ENCODE measurements at places on chromosomes 16 and 17.

DNA sequence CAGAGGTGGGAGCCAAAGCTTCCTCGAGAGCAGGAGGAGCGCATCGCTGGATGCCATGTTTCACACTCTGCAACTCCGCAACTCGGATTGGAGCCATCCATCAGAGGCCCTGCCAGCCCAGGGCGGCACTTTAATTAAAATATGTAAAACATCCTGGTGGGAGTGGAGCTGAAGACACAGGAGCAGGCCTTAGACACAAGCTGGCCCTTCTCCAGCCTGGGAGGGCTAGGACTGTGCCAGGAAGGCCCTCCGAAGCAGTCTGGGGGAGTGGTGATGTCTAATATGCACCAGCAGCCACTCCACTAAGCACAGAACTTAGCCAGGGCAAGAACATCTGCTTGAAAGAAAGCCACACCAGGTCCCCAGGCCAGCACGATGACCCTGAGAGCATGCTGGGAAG lies 5.8 kb upstream of the CCDC182 start:
- no peak for DNase-seq

GRCh38 chr17:66416207-66416940 lies 114.0 kb downstream of the PRKCA start:
- DNase-seq, result no peak

DNA sequence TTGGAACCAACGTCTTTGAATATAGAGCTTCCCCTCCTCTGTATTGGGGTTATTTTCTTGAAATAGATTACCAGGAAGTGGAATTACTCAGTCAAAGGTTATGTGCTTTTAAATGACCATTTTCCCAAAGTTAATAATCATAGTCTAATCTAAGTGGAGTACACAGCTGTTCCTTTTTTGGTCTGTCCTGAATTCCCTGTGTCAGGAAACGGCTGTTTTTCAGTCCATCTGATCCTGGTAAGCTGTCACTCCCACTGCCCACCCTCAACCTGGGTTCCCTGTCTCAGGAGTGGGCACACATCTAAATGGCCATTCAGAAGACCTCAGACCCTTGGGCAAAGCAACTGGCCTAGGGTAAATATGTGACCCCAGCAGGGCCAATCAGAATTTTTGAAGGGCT lies 57.6 kb upstream of the KSR1 start:
- DNase-seq, result no peak

DNA sequence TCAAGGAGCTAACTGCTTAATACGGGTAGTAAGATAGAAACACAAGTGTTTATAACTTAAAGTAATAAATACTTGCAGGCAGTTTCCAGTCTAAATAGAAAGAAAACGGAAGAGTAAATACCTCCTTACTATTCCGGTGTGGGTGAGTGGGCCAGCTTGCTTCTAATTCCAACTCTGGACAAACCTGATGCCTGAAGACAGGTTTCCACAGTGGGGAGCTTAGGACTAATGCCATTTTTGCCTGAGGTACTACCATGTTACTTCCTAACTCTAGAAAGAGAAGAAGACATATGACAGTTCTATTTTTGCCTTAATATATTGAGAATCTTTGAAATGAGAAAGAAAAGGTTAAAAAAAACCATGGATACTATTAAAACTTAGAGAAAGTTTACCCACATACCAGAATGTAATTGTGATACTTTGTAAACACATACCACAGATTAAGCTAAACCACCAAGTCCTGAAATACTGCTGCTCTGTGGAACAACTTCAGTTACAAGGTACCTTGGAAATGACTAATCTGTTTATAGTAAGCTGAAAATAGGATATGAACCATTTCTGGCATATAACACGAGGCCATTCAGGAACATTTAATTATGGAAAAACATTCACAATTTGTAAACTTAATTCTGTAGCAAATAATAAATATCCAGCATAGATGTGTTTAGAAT lies 70.2 kb downstream of the ZZEF1 start:
- DNase-seq, result no peak

- peak; percentile 77 for DNase-seq
These were observed at the start of gene FAM222B for GRCh38 chr17:28842282-28843012. Gene FAM222B, minus strand, starts transcription at chr17:28842790. Its CDS starts 76,123 bp downstream, at chr17:28766667.

DNA sequence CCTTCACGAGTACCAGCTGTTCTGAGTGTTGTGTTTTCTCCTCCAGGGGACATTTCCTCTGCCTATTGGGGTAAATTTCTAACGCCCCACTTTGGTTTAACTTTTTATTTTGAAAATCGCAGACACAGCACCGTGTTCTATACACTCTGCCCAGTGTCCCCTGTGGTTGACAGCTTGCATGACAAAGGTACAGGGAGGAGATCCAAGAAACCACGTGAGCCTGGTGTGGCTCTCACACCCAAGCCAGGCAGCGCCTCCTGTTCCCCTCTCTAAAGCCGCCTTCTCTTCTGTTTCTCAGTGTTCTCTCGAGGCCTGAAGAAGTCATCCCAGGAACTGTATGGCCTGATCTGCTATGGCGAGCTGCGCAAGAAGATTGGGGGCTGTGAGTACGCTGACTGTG lies 25.4 kb downstream of the CRAMP1 start:
- no peak for DNase-seq

DNA sequence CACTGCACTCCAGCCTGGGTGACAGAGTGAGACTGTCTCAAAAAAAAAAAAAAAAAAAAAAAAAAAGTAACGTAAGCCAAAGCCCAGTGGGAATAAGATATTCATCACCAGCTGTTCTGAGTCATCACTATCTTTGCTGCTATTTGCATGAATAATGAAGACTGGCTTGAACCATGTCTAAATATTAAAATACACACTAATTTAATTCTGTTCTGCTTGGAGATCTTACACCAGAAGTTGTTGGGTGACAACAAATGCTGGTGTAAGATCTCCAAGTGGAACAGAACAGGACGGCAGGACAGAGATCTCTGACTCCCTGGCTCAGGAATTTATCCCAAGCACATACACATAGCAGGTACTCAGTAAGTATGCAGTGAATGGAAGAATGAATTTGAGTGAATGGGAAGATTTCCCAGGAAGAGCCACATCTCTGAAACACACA lies 19.6 kb downstream of the DNAH17 start:
- DNase-seq, result no peak

GRCh38 chr16:59973966-59974365 lies 1239.8 kb upstream of the GOT2 start:
- DNase-seq, result no peak

GRCh38 chr16:20773679-20774078 lies 9.9 kb downstream of the ACSM3 start:
- DNase-seq, result no peak

GRCh38 chr17:59763861-59764260 lies 56.4 kb downstream of the VMP1 start:
- no peak for DNase-seq

DNA sequence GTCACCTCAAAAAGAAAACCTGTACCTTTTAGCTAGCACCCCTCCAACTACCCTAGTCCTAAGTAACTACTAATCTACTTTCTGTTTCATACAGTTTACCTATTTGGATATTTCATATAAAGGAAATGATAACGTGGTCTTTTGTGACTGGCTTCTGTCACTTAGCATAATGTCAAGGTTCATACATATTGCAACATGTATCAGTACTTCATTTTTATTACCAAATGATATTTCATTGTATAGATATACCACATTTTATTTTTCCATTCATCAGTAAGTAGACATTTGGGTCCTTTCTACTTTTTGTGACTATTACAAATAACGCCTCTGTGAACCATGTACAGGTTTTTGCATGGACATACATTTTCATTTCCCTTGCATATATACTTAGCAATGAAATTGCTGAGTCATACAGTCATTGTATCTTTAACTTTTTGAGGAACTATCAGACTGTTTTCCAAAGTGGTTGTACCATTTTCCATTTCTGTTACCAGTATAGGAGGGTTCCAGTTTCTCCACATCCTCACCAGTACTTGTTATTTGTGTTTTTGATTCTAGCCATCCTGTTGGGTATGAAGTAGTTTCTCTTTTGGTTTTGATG lies 23.7 kb downstream of the MOSMO start:
- DNase-seq, result no peak

DNA sequence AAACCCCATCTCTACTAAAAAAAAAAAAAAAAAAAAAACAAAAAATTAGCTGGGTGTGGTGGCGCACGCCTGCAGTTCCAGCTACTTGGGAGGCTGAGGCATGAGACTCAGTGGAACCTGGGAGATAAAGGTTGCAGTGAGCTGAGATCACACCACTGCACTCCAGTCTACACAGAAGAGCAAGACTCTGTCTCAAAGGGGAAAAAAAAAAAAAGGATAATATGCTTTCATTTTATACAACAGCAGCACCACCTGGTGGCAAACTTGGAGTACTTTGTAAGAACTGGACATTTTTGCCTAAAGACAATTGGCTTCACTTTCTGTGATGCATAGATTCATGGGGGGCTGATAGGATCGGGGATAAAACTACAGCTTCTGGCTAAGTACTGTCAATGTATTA lies 8.5 kb downstream of the CHTF8 start:
- DNase-seq, result peak; percentile 55

GRCh38 chr17:67573987-67574657 lies 143.6 kb upstream of the NOL11 start:
- no peak for DNase-seq

GRCh38 chr17:50055055-50055425 lies 870 bp upstream of the ITGA3 start:
- peak; percentile 7 for DNase-seq

DNA sequence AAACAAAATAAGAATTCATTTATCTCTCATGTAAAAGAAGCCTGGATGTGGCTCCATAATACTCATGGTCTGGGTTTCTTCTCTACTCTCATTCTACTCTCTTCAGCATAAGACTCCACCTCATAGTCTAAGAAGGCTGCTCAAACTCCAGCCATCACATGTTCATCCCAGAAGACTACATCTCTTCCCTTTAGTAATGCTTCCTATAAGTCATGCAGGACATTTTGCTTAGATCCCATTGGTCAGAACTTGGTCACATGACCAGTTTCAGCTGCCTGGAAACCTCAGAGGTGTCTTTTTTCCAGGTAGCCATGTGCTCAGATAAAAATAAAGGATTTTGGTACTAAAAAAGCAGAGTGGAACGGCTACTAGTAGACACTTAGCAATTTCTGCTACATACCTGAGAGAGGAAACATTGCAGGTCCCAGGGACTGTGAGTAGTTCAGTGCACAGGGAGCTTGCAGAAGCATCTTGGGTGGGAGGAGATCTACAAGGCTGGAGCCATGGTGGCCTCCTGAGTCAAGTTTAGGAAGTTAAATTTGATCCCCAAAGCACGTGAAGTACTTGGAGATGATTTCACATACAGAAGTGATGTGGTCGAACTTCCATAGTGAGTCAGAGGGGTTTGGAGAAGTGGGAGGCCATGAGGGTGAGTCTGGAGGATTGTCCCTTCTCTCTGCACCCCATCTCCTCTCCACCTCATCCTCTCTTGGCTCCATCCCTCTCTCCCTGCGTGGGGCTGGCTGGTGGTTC lies 110.2 kb downstream of the CCDC182 start:
- DNase-seq, result no peak

- no peak for DNase-seq
These were observed 167.5 kb downstream of the CDK5R1 start for GRCh38 chr17:32654324-32654723.

- DNase-seq, result peak; percentile 36
These were observed 6.2 kb downstream of the PHOSPHO1 start for GRCh38 chr17:49224198-49224996.

- DNase-seq, result no peak
These were observed 39.5 kb downstream of the ST3GAL2 start for GRCh38 chr16:70399381-70399780.

GRCh38 chr17:79431175-79431574 lies 179.7 kb downstream of the RBFOX3 start:
- no peak for DNase-seq

- no peak for DNase-seq
These were observed 10.3 kb downstream of the CCL18 start for GRCh38 chr17:36074365-36074764.

- DNase-seq, result no peak
These were observed 9.0 kb upstream of the ST6GALNAC2 start for GRCh38 chr17:76594690-76595089.

DNA sequence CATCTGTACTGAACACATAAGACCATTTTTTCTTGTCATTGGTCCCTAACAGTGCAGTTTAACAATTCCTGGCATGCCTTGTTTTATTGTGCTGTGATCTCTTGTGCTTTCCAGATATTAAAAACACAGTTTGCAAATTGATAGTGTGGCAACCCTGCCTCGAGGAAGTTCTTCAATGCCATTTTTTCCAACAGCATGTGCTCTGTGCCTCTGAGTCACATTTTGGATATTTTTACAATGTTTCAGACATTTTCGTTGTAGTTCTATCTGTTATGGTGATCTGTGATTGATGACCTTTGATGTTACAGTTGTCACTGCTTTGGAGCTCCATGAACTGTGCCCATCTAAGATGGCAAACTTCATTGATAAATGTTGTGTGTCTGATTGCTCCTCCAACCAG lies 66.2 kb downstream of the GOSR1 start:
- no peak for DNase-seq

- DNase-seq, result peak; percentile 66
These were observed 20.9 kb downstream of the TNS4 start for GRCh38 chr17:40480501-40481003.

- no peak for DNase-seq
These were observed 63.3 kb upstream of the HSBP1 start for GRCh38 chr16:83744441-83744981.

DNA sequence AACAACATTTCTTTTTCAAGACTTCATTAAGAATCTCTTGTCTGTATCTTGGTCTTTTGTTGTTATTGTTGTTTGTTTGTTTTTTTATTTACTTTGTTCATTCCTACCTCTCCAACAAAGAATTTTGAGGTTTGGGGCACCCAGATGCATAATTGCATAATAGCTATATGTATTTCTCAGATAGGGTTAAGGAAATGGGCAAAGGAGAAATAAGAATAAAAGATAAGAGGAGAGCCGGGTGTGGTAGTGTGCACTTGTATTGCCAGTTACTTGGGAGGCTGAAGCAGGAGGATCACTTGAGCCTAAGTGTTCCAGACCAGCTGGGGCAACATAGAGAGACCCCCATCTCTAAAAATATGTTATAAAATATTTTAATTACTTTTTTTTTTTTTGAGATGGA lies 30.5 kb downstream of the CDH1 start:
- no peak for DNase-seq

- DNase-seq, result no peak
These were observed 37.8 kb downstream of the GNA13 start for GRCh38 chr17:65018610-65019316.

DNA sequence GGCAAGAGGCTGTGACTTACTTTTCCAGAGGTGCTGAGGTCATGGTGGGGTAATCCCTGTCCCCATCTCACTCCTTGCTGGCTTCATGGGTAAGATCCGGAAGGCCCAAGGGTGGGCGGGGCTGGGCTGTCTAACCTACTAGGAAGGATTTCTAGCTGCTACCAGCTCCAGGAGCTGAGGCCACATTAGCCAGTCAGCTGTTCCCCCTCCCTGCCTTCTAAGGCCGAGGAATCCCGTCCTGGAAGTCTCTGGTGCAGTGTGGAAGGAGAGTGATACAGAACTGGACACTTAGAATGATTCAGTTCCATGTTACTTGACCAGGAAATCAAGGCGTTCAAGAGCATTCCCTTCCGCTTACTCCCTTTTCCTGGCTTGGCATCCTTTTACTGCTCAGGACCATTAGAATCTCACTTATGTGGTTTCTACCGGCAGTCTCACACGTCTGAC lies 8.9 kb downstream of the GNGT2 start:
- no peak for DNase-seq
